ENCODE measurements at places on chromosomes 5 and 9.
A peak's percentile ranks its signal among the peaks of the same experiment; 100 is the strongest.

- peak; percentile 62 for DNase-seq
These were observed 8.2 kb downstream of the RPP25L start for GRCh38 chr9:34603610-34604231.

DNA sequence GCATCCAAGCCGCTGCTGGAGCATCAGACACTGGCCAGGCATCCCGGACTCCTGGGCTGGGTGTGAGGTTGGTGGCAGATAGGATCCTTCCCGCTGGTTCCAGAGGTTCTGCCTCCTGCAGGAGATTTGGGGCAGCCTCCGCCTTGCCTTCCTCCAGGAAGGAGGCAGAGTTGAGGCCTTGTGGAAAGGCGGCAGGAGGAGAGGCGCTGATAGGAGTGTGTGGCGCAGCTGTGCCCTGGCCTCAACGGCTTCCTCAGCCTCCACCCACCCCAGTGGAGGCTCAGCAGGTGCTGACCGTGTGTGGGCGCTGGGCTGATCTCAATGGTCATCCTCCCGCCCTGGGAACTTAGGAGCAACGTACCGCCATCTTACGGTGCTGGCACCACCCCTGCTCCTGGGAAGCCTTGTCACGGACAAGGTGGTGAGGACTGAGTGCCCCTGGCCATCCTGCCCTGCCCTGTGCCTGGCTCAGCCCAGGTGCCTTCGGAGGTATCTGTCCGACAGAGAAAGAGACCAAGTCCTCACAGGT is 10.2 kb downstream of the NCS1 start:
- no peak for DNase-seq

DNA sequence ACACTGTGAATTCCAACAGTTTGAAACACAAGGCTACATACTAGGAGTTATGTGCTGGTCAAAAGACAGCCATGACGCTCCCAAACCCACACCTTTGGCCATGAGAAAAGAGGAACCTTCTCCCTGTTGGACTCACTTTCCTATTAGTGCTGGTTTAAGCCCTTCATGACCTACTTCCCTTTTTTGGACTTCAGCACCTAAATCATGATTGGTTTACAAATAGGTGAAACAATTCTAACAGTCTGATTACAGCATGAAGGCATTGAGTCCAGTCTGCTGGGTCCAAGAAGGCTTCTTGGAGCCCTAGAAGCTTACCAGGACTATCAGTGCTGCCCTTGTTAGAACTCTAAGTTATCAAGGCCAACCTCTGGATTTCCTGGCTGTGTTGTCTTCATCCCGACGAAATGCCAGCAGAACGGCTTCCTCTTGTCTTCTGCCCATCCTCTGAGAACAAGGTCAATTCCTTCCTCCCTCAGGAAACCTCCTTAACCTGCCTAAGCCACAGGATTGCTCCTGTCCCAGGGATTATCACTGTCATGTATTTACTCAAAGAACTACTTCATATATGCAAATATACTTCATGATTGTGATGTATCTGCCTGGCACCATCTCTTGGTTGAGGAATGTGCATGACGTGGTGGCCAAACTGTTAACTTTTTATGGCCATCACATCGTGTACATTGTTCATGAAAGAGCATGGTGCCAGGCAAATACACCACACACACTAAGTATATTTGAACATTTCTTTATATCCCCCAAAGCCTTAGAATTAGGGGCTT is 83.6 kb downstream of the ANKH start:
- DNase-seq = no peak

- DNase-seq = no peak
These were observed 49.4 kb downstream of the FNIP1 start for GRCh38 chr5:131747180-131748105.

DNA sequence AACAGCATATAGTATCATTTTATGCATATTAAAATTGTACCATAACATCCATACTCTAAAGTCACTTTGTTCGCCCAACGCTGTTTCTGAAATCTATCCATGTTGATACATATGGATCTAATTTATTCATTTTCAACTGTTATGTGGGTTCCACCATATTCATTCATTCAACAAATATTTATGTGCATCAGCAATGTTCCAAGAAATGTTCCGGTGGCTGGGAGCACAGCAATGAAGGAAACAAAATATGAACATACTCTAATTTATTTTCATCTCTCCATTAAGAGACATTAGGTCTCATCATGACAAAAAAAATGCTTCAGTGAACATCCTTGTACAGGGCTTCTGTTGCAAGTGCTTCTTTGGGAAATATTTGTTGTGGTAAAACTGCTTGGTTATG is 75.4 kb downstream of the MARCHF3 start:
- DNase-seq = no peak

DNA sequence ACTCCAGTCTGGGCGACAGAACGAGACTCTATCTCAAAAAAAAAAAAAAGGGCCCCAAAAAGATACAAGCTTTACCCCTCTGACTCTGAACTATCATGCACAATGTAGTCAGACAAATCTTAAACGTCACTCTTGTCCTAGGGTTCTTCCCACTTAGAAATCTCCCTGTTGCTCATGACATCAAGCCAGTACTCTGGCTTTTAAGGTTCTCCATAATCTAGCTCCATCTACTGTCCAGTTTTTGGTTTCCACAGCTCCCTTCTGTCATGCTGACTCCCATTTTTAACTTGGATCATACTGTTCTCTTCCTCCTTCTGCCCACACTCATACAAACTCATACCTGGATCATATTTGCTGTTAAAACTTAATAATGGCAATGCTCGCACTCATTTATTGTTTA is 156.7 kb upstream of the TLX3 start:
- DNase-seq = no peak

DNA sequence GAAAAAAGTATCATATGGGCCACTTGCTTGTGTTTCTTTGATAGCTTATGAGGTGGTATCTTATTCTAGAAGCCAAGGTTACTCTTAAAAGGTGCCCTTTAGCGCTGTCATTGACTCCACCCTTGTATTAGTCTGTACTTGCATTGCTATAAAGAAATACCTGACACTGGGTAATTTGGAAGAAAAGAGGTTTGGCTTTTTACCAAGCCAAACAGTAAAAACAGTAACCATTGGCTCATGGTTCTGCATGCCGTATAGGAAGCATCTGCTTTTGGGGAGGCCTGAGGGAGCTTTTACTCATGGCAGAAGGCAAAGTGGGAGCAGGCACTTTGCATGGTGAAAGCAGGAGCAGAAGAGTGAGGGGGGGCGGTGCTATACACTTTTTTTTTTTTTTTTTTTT is 87.4 kb downstream of the TEK start:
- no peak for DNase-seq

DNA sequence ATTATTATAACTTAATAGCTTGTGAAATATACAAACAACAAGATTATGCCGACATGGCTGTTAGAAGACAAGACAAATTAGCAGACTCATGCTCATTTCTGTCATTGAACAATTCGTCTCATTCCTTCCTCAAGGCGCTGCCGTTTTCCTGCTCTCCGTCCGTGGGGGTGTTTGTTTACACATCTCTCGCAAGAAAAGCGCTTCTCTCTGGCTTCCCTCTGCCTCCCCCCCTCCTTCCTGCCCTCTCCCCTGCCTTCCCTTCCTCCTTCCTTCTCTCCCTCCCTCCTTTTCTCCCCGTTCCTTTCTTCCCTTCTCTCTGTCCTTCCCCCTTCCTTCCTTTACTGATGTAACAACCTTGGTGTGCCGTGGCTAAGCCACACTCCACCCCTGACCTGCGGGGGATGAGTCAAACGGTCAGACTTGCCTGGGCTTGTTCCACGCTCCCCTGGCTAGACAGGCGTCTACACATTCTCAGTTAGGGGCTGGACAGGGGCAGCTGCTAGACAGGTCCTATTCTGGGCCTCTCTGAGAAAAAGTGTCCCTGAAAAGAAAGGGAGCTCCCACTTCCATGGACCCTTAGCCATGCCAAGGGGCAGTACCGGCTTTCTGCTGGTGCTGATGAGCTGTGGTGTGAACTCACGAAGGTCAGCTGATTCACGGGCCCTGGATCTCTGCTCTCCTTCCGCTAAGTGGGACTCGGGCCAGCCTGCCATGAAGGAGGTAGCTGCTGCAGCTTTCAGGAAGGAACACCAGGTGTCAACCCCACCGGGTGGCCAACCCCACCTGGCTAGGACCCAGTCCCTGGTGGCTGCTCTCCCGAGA is 32.0 kb upstream of the SPTLC1 start:
- DNase-seq = no peak

- no peak for DNase-seq
These were observed 11.3 kb downstream of the ACSL6 start for GRCh38 chr5:132000241-132000490.

DNA sequence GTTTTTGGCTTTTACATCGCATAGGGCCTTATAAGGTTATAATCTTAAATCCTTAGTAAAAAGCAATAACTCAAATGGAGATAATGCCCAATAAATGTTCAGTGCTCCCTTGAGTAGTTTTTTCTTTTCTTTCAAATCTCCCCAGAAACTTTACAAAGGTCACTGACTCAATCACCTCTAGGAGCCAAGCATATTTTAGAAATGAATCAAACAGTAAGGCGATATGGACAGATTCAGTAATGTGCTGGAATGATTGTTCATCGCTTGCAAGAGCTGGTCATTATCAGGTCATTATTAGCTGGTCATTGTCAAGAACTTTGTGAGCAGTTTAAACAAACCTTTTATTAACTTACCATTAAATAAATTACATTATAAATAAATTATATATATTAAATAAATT is 130.4 kb upstream of the SLIT3 start:
- no peak for DNase-seq

DNA sequence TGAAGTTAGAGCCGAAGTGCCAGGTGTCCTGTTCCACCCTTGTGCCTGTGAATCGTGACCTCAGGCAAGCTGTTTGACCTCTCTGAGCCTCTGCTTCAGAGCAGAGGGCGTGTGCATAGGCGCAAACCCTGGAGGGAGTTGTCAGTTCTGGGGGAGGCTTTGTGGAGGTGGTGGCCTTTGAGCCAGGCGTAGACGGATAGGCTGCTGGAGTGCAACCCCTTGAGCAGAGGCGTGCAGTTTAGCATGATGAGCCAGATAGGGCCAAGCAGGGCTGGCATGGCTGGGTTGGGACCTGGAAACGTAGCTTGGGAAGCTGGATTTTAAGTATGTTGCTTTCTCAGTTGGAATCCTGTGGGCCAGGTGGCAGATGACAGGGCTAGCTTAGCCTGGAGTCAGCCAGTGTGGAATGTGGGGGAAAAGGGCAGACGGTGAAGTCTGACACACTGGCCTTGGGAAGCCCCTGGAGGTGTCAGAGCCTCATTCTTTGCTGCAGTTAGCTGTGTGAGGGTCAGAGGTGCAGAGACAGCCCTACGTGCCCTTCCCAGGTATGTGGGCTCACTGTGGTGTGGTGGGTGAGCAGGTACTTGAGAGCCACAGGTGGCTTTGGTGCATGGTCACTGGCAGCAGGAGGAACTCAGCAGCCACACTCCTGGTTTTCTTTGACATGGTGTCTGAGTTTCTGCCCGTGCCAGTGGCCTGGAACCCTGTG is 93.4 kb downstream of the DAB2IP start:
- DNase-seq = peak; percentile 61

GRCh38 chr5:65163698-65164097 is 318.0 kb downstream of the ADAMTS6 start:
- DNase-seq = no peak

DNA sequence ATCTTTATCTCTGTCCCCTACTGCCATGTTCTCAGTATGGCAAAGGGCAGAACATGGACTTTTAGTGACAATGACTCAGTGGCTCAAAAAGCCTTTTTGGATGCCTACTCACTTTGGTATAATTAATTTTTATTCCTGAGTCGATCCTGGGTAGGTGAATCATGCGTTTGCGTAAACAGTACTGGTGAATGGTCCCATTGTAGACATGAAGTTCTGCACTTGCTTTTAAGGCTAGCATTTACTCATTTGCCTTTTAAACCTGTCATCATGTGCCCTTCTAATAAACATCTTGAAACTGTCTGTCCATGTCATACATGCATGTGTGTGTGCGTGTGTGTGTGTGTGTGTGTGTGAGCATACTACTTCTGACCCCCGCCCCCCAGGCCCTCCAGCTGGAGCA is 223.0 kb downstream of the AUH start:
- DNase-seq = peak; percentile 54

DNA sequence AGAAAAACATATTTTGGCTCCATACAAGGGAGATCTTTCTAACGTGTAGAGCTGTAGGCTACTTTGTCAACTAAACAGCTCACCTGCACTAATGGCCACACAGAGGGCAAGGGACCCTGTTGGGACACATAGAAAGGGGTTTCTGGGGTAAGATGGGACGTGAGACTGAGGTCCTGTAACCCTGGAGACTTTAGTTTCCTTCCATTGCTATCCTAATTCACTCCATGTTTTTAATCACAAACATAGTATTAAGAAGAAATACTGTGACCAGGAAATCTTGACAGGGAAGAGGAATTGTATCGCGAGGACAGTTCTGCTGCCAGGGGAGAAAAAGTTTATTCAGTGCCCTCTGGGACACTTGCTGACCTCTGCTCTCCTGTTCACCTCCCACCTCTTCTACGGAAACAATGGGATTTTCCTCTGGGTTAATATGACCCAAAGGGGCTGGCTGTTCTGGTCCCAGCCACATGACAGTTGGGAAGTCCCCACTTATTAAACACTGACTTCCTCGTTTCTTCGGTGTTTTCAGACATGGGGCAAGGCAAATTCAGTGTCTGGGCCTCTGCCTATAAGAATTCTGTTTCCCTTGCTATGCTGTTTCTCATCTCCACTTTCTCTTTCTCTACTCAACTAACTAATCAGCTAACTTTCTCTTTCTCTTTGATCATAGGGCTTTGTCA is 106.9 kb upstream of the SEMA6A start:
- no peak for DNase-seq

DNA sequence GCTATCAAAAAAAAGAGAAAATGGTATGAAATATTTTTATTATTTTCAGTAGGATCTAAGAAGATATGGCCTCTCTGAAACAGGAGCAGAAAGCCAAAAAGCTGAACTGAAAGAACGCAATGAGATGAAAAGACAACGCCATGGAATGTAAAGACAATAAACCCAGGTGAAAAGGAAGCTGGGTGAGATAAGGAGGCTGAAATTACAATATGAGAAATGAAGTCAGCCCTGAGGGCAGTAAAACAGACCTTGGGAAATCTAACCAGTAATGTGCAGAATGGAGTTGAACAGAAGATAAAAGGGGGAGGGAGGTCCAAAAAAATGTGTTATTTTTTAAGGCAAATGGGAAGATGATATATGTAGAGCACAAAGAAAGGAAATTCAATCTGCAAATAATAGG is 265.3 kb downstream of the ENC1 start:
- no peak for DNase-seq

DNA sequence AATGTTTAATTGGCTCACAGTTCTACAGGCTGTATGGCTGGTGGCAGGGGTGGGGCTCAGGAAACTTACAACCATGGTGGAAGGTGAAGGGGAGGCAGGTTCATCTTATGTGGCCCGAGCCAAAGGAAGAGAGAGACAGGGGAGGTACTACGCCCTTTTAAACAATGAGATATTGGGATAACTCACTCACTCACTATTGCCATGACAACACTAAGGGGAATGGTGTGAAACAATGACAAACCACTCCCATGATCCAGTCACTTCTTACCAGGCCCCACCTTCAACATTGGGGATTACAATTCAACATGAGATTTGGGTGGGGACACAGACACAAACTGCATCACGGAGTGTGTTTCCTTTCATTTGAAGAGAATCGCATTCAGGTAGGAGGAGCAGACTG is 220.9 kb downstream of the GADD45G start:
- no peak for DNase-seq

Measured in HepG2 (cell line).